ENCODE measurements at places on chromosomes 6 and 20. TPM values are rescaled to one million over a fixed set of nuclear protein-coding genes. Genes with fewer than 3 reads are reported as not detected.

Gene ZNF343
- total RNA-seq = 11.9 TPM

DNA sequence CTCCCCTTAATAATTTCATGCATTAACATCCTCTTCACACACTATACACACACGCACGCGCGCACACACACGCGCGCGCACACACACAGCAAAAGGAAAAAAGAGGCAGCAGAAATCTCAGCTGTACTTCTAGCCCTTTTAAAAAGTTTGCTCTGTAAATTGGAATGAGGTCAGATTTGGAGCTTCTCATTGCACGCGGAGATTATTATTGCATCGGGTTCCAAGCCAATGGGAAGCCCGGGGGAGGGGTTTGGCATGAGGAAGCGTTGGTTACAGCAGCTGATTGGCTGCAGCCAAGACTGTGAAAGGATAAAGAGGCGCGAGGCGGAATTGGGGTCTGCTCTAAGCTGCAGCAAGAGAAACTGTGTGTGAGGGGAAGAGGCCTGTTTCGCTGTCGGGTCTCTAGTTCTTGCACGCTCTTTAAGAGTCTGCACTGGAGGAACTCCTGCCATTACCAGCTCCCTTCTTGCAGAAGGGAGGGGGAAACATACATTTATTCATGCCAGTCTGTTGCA is at the start of gene SOX4:
TSS of gene SOX4 (plus strand) at position 340 of the 515 bp plus-strand sequence. CDS start 784 bp downstream, outside the sequence.
- peak; percentile 50 for DNase-seq

DNA sequence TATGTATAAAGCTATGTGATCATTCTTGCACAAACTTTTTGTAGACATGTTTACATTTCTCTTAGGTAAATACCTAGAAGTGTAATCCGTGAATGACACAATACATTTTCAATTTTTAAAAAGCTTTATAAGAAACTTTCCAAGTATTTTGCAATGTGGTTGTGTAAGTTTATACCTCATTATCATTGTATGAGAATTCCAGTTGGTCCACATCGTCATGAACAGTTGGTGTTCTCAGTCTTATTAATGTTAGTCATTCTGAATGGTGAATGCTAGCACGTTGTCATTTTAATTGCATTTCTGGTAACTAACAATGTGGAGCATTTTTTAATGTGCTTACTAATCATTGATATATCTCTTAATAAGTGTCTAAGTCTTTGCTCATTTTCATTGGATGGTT is 116.5 kb upstream of the F13A1 start:
- DNase-seq = no peak

GRCh38 chr20:8309634-8310033 is 177.6 kb downstream of the PLCB1 start:
- no peak for DNase-seq

Gene SCRT2
- total RNA-seq = not detected

Gene PAX1
- not detected for total RNA-seq

Data from activated T-cell treated with anti-CD3 and anti-CD28 coated beads, Interleukin-2, amount 50 U/mL, for 4 hours (primary cell).